Stimulated activated CD4-positive, alpha-beta T cell treated with anti-CD3 and anti-CD28 coated beads, Interleukin-12 subunit alpha, Interleukin-12 subunit beta, amount 100 ng/mL, for 24 hours (primary cell): ENCODE measurements at places on chromosomes 3 and 15.

- no peak for DNase-seq
These were observed 82.4 kb downstream of the EBLN2 start for GRCh38 chr3:73143821-73144237.

GRCh38 chr3:192745150-192745549 lies 17.8 kb upstream of the FGF12 start:
- no peak for DNase-seq

DNA sequence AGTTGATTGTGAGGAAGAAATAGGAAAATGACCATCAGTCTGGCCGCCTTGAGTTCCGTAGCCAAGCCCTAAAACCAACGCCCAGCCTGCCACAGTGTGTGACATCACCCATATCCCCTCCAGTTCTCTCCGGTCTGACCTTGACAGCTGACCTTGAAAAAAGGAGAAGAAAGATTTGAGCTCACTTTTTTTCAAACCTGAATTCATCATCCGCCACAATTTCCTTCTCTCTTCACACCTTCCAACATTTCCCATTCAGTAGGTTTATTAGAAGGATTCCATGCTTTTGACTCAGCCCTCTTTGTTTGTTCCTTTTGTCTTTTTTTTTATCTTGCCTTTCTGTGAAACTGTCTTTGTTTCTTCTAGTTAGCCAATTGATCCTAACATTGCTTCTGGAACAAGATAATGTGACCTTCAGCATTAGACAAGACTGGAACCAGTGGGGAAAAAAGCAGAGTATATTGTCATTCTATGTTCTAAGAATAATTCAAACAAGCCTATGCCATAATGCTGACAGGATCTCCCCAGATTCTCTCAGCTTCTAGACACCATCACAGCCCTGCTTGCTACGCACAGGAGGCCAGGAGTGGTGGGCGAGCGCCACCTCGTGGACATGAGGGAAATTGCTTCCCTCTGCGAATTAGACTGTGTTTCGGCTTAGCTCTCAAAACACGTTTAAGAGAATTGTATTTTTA lies 283.1 kb downstream of the FGF12 start:
- DNase-seq = peak; percentile 21

DNA sequence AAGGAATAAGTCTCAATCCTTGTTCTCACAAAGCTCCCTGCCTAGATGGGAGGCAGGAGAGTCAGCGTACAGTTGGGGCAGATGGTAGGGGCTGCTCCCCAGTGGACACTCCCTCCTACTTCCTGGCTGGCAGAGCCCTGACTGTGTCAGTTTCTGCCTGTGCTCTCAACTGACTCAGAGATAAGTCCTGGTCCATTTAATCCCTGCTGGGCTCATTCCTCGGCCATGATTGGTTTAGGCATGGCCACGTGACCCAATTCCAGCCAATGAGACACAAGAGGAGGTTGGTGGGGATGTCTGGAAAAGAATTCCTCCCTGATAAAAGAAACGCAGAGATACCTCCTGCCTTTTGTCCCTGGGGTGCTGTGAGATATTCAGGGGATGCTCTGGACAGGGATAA lies 118.1 kb upstream of the SLC6A11 start:
- no peak for DNase-seq

DNA sequence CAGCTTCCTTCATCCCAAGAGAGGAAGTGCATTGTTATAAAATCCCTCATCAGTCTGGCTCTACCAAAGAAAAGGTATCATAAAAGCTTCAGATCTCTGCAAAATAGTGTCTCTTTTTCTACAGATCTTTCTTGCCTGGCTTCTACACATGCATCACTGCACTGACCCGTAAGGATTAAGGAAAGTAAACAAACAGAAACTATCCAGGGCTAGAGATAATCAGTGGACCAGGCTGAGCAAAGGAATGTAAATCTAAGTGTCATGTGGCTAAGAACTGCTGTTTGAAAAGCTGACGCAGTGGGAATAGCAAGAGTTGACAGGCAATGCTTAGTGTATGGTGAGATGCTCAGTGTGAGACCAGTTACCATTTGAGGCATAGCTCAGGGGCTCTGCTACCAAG lies 339.7 kb downstream of the IL5RA start:
- DNase-seq = no peak

- no peak for DNase-seq
These were observed 438.1 kb downstream of the NAALADL2 start for GRCh38 chr3:175297216-175297615.
